Bladder microvascular endothelial cell (primary cell): ENCODE measurements at places on chromosomes 13 and 19. TPM values are rescaled to one million over a fixed set of nuclear protein-coding genes. Genes with fewer than 3 reads are reported as not detected.

The ATP4A gene
- not detected in 2 replicates for total RNA-seq

The MAU2 gene
- 13.8 and 48.1 TPM in 2 replicates for total RNA-seq

The ZNF730 gene
- total RNA-seq = 1.1 and 2.0 TPM in 2 replicates

The FCER2 gene
- not detected in 2 replicates for total RNA-seq

The CACNG6 gene
- total RNA-seq = 0.25 and 0.81 TPM in 2 replicates

The NKPD1 gene
- under 0.01 and 0.13 TPM in 2 replicates for total RNA-seq

The KASH5 gene
- total RNA-seq = not detected in 2 replicates

The ZNF443 gene
- total RNA-seq = 4.0 and 9.0 TPM in 2 replicates

The FLT1 gene
- total RNA-seq = 28.1 and 63.8 TPM in 2 replicates

The TMEM238 gene
- total RNA-seq = not detected in 2 replicates

The UBE2L5 gene
- total RNA-seq = not detected in 2 replicates

The CCL25 gene
- total RNA-seq = not detected in 2 replicates

The NDUFA7 gene
- total RNA-seq = 15.7 and 28.7 TPM in 2 replicates

The HIF3A gene
- total RNA-seq = 11.0 and 41.9 TPM in 2 replicates

The RNF113B gene
- not detected in 2 replicates for total RNA-seq
